ENCODE measurements at places on chromosomes 12 and 14. TPM values are rescaled to one million over a fixed set of nuclear protein-coding genes. Genes with fewer than 3 reads are reported as not detected.

The CALCOCO1 gene
- total RNA-seq: 77.3 TPM

The ANGEL1 gene
- 9.7 TPM for total RNA-seq

The TOMM20L gene
- total RNA-seq: not detected

The ATG14 gene
- total RNA-seq: 7.8 TPM

The ZNF891 gene
- 0.63 TPM for total RNA-seq

The CCDC197 gene
- total RNA-seq: not detected

The PIWIL1 gene
- total RNA-seq: not detected

The OR4L1 gene
- total RNA-seq: not detected

The NELL2 gene
- not detected for total RNA-seq

The KCNA1 gene
- not detected for total RNA-seq

The TFCP2 gene
- 25.5 TPM for total RNA-seq

The LRP1-AS gene
- total RNA-seq: not detected

The PLEKHD1 gene
- not detected for total RNA-seq

Measured in HFFc6 (cell line).